DMS53 (cell line): ENCODE measurements at places on chromosomes 11 and 22.
A peak's percentile ranks its signal among the peaks of the same experiment; 100 is the strongest.

GRCh38 chr22:46377525-46378425 is 42.3 kb downstream of the TRMU start:
- peak; percentile 97 for DNase-seq

DNA sequence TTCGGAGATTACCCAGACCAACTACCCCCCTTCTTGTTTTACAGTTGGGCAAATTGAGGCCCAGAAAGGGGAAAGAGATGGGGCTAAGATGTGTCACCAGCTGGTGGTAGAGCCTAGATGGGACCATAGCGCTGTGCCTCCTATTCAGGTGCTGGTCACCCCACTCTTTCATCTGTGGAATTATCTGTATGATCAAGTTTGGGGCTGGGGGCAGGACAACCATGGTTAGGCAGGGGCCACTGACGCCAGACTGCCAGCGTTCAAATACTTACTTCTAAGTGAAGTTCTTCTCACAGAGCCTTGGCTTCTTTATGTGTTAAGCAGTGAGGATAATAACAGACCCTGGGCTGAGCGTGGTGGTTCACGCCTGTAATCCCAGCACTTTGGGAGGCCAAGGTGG is 55.9 kb downstream of the IGLL1 start:
- no peak for DNase-seq

GRCh38 chr11:102293873-102294601 is 23.2 kb upstream of the BIRC3 start:
- DNase-seq, result peak; percentile 81

DNA sequence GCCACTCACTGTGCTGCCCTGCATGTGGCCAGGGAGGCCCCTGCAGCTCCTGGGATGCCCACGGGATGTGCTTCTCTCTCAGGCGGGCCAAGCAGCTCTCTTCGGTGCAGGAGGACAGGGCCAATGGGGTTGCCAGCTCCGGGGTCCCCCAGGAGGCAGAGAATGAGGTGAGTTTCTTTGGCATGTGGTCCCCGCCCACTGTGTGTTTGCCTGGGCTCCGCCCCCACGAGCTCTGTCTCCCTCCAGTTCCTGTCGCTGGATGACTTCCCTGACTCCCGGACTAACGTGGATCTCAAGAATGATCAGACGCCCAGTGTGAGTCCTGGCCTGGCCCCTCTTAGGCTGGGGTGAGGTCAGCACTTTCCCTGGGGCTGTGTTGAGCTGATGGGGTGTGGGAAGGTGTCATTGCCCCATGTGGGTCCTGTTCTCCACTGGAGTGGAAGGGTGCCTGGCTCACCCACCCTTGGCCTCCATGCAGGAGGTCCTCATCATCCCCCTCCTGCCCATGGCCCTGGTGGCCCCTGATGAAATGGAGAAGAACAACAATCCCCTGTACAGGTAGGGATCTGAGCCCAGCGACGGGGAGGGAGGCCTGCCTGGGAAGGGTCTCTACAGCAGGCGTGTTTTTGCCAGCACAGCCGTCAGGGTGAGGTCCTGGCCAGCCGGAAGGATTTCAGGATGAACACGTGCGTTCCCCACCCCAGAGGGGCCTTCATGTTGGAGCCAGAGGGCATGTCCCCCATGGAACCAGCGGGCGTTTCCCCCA is 7.7 kb downstream of the SCO2 start:
- no peak for DNase-seq

DNA sequence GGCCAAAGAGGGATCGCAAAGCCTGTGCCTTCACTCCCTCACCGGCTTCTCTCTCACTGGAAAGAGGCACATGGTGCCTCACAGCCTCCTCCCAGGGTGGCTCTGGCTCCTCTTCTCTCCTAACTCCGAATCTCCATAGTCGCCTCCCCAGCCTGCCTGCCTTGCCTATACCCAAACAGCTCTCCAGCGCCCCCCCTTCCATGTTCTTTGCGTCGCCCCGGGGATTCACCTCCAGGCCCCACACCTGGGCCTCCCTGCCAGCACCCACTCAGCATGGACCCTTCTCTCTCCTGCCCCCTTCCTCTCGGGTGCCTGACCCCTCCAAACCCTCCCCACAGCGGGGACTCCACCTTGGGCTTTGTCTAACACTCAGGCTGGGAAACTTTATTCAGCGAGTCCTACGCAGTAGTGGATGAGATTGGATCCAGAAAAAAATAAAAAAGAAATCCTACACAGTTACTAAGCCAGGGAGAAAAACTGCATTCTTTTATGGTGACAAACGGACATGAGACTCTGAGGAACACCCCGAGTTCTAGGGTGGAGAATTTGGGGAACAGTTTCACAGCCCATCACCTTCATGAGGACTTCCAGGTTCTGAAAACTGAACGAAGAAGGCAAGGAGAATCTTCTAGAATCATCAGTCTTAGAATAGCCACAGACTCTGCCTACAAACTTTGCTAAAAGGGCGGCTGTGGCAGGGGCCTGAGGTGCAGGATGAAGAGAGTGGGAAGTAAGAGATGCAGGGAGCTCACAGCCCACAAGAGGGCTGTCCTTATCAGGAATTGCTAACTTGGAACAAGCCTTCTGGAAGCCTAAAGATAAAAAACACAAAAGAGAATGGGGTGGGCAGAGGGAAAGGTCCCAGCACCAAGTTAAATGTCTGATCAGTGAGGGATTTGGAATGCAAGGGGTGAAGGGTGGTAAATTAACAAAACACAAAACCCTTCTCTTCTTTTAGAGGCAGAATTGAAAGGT is 5.3 kb downstream of the PPM1F start:
- DNase-seq, result no peak

GRCh38 chr11:104798789-104799188 is 99.5 kb downstream of the CASP12 start:
- no peak for DNase-seq

DNA sequence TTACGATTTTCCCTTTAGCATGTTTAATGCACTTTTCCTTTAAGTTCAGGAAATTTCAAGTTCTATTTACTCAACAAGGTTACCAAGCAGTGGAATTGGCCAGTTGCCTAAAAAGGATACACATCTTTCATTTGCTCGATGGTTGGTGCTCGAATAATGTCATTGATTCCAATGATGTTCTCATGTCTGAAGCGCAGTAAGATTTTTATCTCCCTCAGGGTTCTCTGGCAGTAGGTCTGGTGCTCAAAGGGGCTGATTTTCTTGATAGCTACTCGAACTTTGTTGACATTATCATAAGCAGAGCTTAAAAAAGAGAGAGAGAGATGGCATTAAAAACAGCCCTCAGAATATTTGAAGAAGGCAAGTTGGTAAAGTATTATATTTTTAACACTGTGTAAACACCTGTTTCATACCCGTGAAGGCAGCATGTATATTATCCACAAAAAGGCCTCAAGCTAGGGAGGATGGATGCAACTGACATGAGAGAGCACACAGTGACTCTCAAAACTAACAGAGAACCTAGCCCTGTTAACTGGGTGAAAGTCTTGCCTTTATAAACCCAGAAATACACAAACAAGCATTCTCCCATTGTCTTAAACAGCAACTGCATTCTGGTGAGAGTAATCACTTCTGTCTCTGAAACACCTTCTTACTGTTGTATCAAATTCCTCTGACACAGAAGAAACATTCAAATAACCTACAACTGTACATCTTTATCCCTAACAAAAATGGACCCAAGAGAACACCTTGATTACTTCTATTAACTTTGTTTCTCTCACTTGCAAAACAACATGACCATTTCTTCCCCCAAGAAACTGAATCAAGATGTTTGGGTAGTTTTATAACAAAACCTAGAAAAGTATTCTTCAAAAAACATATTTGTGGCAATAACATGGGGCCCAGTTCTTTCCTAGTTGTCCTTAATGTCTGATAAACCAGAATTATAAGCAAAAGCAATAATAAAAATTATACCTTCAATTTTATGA is 59.6 kb downstream of the MAPK1 start:
- no peak for DNase-seq

DNA sequence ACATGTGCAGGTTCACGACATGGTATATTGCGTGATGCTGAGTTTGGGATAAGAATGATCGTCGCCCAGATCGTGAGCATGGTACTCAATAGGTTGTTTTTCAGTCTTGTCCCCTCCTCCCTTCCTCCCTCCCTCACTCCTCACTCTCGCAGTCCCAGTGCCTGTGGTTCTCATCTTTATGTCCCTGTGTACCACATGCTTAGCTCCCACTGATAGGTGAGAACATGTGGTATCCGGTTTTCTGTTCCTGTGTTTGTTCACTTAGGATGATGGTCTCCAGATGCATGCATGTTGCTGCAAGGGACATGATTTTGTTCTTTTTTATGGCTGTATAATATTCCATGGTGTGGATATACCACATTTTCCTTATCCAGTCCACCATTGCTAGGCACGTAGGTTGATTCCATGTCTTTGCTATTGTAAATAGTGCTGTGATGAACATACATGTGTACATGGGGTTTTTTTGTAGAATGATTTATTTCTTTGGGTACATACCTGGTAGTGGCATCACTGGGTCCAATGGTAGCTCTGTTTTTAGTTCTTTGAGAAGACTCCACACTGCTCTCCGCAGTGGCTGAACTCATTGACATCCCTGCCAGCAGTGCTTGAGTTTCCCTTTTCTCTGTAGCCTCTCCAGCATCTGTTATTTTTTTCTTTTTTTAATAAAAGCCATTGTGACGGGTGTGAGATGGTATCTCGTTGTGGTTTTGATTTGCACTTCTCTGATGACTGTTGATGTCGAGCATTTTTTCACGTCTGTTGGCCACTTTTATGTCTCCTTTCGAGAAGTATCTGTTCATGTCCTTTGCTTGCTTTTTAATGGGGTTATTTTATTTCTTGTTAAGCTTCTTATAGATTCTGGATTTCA is 16.4 kb downstream of the ZBED4 start:
- no peak for DNase-seq

DNA sequence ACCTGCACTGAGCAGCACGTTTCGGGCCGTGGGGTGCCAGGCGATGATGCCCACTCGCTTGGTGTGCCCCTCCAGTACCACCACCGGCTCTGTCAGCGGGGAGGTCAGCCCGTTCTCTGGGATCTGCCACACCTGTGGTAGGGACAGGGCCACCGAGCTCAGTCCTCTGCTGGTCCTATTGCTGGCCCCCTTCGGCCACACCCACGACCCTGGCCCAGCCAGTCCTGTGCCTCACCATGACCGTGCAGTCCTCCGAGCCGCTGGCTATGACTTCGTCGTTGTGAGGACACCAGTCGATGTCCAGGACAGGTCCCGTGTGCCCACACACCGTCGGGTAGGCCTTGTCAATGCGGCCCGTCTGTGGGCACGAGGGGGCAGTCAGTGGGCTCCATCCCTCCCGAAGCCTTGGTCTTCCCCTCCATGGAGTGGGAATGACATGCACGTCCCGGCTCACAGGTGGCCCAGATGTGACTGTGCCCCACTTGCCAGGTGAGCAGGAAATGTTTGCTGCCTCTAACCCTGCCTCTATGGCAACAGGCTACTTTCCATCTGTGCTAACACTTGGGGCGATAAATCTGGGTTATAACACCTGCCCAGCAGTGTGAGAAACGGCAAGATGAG is 1.4 kb downstream of the CORO1B start:
- DNase-seq, result peak; percentile 65

DNA sequence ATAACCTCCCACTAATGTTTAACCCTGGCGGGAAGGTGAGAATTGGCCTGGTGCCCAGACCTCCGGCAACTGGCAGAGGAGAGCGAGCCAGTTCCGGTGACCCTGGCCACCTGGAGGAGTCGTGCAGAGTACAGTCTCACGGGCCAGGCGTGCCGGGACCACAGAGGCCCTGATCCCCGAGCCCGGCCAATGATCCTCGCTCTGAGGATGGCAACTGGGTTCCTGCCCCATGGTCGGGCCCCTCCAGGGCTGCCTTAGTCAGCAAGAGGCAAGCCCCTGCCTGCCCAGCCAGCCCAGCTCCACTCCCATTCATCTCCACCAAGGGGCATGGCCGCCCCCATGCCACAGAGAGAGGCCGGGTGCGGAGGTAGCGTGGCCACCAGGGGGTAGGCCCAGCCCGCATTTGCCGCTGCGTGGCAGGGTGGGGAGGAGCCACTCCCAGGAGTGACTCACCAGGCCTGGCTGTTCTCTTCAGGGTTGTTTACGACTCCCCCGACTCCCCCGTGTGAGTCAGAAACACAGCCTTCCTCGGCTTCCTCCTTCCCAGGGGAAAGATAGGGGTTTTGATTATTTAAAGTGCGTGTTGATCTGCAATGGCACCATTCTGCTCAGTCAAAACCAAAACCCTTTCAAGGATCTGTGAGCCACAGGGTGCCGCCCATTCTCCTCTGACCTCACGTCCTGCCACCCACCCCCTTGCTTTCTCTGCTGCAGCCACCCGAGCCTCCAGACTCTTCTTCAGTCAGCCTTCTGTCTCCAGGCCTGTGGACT is at the start of gene SLC25A45:
SLC25A45 (minus strand) TSS at position 614 of the 771 bp plus-strand sequence. CDS start 695 bp downstream, outside the sequence.
- DNase-seq, result peak; percentile 97

- DNase-seq, result peak; percentile 99
Observed at GRCh38 chr11:65477149-65477965, 21.5 kb upstream of the MALAT1 start.

DNA sequence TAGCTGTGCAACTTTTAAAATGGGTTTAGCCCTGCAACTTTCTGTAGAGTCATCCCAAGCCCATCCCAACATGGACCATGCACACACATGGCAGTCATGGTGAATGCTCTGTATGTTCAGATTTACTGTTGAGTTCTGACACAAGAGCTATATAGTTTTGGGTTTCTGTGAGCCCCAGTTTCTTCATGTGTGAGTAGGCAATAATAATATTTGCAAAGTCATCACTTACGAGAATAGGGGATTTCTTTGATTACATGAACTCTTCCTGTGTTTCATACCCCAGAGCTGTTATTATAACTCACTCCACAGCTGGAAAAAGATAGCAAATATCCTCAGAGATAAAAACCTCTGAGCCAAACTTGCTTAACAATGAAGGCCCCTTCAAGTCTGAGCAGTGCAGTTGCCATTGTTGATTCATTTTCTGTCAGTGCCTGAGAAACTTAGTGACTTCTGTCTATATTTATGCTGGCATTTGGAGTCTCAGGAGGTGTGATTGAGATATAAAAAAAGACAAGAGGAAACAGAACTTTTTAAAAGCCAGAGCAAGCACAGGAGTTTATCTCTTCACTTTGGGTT is 767.9 kb upstream of the API5 start:
- DNase-seq, result no peak

GRCh38 chr22:17825876-17826550 is 51.7 kb upstream of the BID start:
- DNase-seq, result no peak

DNA sequence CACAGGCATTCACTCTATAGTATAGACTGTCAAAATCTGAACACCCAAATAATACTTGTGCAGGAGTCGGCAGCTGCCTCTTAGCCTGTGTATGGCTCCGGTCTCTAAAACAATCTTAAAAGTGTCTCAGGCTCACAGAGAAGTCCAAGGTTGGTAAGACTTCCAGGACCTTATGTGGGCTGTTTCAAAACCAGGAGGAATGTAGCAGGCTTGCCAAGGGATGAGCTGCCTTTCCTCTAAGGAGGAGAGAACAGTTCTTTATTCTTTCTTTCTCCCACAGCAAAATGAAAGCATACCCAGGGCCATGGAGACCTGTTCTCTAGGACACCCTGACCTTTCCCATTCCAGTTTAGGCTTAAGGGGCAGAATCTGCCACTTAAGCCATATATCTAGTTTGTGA is 176.5 kb downstream of the TRPC6 start:
- no peak for DNase-seq

- DNase-seq, result no peak
Observed at GRCh38 chr11:72578566-72578965, 95.7 kb downstream of the PDE2A start.

- DNase-seq, result peak; percentile 43
Observed at GRCh38 chr11:257766-258493, 20.3 kb upstream of the NLRP6 start.

GRCh38 chr11:128536506-128536905 is 50.9 kb downstream of the ETS1 start:
- DNase-seq, result no peak
